ENCODE measurements at places on chromosomes 1 and 21. TPM values are rescaled to one million over a fixed set of nuclear protein-coding genes. Genes with fewer than 3 reads are reported as not detected.

CFAP74 gene
- total RNA-seq, result not detected

DNA sequence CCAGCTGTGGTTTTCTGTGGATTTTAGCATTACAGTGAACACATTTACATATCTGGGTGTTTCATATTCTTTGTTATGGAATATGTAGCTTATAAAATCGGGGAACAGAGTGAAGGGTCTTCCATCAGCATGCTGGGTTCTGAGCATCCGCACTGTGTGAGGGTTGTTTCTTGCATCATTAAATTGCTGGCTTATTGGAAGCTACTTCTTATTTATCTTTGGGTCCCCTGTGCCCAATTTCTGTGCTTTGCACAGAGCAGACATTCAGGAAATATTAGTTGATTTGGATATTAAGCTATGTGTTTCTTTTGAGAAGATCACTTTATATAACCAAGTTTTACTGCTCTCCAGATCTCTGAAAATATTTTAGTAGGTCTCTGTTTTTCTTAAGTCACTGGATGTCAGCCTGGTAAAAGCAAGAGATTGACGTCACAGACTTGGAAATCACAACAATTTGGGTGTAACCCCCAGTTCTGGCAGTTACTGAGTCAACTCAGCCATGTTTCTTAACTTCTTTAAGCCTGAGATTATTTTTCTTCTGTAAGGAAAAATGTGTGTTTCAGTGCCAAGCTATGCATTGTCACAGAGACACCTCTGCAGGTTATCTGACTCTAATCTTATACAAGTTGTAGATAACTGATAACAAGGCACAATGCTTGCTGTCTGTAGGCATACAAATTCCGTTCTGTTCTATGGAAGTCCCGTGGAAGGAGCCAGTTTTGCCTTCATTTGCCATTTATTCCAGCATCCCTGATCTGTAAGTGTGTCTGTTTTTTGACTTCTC, 258.3 kb upstream of the KAZN start:
- DNase-seq, result no peak

- DNase-seq, result no peak
Measured at GRCh38 chr1:33222381-33222780, 33.9 kb upstream of the ZNF362 start.

DNA sequence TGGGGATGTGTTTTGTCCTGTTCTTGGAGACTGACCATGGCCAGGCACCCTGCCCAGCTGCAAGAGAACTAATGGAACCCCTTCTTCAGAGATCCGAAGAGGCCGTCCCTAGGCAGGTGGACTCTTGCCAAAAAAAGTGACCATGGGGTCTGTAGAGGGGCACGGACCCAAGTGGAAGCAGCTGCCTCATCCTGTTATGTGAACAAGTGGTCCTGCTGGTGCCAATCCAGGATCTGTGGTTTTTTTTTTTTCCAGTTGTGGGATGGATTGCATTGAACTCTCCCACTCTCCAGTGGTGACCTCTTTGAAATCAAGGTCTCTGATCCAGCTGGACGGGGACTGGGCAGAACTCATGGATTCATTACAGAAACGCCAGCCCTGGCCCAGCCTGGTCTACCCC, 71.2 kb downstream of the ARHGEF10L start:
- DNase-seq, result no peak

- no peak for DNase-seq
Measured at GRCh38 chr1:85308833-85309350, 32.5 kb upstream of the BCL10 start.

TPTE gene
- total RNA-seq, result not detected

TNFRSF18 gene
- total RNA-seq, result 1.3 TPM

GBP2 gene
- 79.7 TPM for total RNA-seq

DNA sequence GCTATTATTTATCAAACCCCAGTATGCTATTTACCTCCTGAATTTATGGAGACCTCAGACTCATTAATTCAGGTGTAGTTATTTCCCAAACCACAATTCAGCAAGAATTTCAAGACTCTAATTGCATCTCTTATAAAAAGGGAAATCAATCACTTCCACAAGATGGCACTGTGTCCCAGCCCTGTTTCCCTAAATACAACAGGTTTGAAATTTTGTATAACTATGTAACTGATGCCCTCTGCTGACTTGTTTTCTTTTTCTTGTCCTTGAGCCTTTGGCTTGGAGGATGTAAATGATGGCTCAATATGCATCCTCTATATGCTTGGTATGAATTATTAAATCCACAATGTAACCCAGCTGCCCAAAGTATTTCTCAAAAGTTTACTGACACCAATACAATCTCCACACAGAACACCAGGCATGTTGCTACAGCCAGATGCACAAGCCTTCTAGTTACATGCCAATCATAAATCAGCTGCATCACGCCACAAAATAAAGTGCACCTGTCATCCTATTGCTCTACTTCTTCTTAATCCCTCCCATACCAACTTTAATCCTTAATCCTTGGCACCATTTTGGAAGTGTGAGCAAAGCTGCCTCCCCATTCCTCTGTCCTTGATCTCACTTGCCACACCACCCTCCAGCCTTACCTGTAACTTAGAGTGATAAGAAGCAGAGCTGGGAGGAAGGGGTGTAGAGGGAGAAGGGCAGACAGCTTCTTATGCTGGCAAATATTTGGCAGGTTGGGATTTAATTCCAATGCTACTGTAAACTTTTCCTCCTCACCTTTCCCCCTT, 9.0 kb downstream of the C1orf105 start:
- no peak for DNase-seq

DNA sequence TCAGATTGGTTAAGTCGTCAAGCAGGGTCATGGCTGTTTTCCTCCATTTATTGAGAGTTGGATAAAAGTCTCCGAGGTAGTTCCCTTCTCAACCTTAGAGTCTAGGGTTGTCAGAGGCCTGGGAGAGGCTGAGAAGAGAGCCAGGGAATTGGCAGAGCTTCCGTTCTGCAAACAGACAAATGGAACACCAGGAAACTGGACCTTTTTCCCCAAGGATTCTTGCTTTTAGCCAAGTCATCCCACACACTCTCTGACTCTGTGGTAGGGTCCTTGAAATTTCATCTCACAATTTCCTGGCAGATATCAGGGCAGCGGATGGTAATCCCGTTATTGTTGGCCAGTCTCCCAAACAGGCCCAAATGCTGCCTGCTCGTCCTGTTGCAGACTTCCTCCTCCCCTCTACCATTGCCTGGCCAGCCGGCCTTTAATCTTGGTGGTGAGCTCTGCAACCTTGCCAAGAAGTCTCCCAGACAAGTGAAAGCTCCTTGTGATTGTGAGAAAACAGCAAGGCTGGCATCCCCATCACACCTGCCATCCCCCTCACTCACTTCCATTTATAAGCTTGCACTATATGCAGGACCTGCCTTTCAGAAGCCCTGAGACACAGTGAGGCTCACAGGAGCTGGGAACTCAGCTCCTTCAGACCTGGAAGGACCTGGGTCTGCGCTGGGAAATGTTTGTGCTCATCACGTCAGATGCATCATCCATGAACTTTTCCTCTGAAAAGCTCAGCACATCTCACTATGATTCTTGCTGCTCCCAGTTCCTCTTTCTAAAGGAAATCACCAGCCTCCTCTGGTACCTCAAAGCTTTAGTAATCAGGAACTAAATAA, 13.7 kb upstream of the SRP9 start:
- DNase-seq, result no peak

DNA sequence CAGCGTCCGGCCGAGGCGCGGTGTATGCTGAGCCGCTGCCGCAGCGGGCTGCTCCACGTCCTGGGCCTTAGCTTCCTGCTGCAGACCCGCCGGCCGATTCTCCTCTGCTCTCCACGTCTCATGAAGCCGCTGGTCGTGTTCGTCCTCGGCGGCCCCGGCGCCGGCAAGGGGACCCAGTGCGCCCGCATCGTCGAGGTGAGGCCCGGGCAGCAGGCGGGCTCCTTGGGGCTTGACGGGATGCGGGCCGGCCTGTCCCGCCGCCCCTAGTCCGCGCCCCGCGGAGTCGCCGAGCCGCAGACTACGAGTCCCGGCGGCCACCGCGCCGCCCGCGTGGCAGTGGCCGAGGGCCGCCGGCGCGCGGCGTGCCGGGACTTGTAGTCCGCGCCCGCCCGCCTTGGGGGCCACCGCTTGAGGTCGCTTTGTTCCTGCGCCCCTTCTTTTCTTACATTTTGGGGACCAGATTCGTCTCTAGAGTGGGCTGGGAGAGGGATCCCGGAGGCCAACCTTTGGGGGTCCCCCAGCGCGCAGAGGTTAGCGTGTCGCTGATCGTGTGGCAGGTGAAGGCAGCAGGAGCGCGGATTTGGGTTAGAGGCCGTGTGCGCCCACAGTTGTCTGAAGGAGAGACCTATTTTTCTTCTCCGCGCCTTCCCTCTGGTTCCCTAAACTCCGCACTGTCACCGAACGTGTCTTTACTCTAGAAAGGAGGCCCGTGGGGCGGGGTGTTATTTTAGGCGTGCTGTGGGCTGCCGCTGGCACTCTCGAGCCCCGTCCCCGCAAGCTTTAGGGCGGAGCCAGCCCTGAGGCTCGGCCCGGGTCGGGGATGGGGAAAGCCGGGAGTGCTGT, 553 bp downstream of the CMPK1 start:
- DNase-seq, result peak; percentile 31

GRCh38 chr21:37557261-37557950, 190.8 kb downstream of the DYRK1A start:
- no peak for DNase-seq

DNA sequence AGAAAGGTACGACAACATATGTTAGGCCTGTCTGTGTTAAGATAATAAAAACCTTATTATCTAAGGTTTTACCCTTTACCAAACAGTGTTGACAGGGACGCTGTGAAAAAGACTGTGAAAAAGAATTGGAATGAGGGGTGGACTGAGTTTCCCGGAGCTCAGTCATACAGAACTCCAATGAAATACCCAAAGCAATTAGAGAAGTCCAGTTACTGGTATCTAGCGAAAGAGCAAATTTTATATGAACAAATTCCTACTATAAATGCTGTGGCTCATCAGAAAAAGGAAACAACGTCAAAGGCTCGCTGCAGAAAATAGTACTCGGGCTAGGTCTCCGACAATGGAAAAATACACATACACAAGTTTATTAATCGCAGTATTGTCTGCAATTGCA, 708 bp upstream of the RBBP5 start:
- DNase-seq, result no peak

RAB42 gene
- 0.95 TPM for total RNA-seq

MAP3K21 gene
- total RNA-seq, result 2.8 TPM

GRCh38 chr21:22925032-22925431, 1926.8 kb downstream of the NCAM2 start:
- DNase-seq, result no peak

GRCh38 chr1:39392851-39393573, 98.4 kb upstream of the BMP8A start:
- DNase-seq, result no peak

S100A8 gene
- 31.5 TPM for total RNA-seq

DNA sequence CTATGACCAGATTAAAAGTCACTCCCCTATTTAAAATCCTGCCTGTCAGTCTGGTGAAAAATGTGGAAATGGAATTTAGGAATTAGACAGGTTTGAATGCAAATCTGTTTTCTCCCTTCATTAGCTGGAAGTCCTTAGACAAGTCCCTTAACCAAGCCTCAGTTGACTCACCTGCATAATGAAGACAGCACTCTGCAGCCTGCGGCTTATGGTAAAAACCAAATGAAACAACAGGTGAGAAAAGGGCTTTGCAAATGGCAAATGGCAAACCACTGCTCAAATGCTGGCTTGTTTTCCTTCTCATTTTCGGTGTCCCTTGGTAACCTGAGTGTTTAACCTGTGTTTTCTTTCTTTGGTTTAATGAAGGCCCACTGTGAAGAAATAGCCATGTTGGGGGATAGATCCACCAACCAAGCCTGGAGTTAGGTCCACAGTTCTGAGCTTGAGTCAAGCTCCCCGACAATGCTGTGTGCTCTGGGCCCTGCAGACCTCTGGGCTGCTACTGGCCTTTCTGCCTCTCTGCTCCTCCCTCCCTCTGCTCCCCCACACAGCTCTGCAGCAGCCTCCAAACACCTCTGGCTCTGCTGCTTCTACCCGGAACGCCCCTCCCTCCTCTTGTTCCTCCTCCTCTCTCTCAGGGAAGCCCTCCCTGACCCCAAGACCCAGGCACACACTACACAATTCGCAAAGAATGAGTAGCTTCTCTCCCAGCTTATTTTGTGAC, 641.8 kb downstream of the MATN1 start:
- no peak for DNase-seq

OR2M2 gene
- not detected for total RNA-seq

GRCh38 chr1:39305555-39305954, 101.1 kb downstream of the MACF1 start:
- no peak for DNase-seq

TPR gene
- 110 TPM for total RNA-seq

FABP3 gene
- total RNA-seq, result 28.6 TPM

DNA sequence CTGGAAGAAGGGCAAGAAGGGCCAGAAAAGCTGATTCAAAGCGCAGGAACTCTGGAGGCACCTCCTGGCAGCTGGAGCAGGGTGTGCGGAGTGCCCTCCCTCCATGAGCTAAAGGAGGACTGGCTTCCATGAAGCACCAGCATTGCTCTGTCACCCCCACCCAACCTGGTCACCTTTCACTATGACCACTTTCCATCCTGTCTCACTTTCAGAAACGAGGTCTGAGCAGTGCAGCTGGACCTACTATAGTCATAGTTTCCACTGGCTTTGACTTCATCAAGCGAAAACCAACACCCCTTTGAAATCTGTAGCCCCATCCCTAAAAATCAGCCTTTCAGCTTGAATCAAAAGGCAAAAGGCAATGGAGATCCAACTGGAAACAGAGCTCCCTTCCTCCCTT, 84.8 kb upstream of the CACNA1E start:
- DNase-seq, result no peak

GJA8 gene
- total RNA-seq, result not detected

DNA sequence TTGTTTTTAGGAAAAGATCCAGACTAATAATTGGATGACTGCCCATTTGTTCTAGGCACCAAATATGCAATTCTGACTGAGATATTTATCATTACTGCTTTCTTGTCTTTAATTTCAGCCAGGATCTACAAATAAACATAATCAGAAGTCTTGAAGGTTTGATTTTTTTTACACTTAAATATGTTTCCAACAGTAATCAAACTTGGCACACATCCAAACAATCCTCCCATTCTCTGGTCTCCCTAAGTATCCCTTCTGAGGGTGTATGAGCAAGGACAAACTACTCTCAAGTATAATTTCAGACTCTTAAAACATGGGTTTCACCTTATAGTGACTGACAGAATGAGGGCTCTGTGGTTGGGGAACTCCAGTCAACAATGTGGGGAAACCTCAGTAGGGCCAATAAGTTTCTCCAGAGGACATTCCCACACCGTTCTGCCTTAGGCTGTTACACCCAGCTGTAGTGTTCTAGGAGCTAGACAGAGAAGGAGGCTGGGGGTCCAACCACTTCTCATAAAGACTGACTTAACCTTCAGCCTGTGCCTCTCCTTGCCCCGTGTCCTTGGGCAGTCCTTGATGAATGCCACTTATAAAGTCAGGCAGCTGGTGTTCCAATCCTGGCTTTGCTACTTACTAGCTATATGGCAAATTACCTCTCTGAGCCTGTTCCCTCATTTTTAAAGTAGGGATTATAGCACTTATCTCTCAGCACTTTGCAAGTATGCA, 1.5 kb upstream of the PALMD start:
- no peak for DNase-seq

DNA sequence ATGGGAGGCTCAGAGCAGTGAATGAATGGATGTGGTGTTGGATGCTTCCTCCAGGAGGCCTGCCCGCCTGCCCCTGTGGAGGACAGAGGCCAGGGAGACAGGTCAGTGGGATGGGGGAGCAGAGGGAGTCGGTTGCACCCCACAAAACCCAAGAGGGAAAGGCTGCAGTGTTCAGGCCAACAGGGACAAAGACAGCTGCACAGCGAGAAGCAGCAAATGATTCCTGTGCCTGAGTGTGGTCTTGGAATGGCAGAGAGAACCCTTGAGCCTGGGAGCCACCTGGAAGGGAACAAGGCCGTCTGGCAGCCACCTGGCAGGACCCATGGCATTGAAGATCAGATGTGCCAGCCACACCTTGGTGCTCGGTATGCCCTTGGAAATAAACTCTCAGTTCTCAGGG, 8.1 kb downstream of the TFF3 start:
- DNase-seq, result no peak
